ENCODE measurements at places on chromosomes 11 and 22.

DNA sequence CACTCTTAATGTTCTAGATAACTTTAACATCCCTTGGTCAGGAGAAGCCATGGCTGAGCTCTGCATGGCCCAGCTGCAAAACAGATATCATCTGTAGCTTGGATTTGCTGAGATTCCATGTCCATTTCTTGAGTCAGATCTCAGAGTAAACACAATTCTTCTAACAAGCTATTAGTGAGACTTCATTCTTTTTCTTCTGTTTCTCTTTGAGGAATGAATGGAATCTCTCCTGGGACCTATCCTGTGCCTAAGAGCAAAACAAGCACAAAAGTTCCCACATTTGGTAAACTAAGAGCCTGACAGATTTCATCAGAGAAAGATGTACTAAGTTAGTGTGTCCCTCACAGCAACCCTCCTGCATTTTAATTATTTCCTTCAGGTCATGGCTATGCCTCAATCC lies 142.8 kb downstream of the MAML2 start:
- DNase-seq, result peak; percentile 93

DNA sequence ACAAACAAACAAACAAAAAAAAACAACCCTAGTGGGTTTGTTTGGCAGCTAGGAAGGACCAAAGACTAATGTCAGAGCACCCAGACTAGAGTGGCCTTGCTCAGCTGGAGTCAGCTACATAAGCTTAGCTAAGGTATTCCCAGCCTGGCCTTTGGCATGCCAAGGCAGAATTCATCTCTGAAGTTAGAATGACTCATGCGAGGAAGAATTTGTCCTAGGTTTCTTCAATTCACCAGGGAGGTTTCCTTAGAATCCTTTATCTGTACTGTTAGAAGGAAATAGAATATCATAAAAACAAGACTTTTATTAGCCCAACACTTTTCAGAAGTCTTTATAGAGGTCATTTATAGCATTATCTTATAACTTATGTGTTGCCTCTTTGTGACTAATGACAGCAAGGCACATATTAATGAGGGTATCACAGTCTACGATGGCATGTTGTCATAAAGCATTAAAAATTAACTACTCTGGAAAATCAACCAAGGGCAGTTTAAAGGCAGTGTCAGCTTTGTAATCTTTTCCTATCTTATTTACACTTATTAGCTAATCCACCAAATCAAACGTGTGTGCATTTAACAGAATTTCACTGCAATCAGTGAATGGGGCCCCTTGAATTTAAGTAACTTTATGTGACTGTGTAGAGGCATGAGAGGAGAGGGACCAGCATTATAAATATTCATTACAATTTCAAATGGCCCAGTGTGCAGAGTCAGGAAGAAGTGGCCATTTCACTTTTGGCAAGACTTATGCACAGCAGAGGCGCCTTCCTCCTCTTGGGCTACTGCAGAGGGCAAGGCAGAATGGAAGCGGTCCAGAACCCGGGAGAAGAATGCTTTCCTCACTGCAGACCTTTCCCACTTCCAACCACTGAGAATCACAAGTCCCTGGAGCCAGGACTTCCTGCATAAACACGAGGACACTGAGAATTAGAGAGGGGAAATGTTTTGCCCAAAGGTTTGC lies 36.3 kb downstream of the SLC5A1 start:
- peak; percentile 76 for DNase-seq

GRCh38 chr11:36131721-36132397 lies 157.4 kb downstream of the COMMD9 start:
- peak; percentile 51 for DNase-seq

GRCh38 chr11:10575346-10576034 lies 7.0 kb upstream of the LYVE1 start:
- DNase-seq, result no peak

GRCh38 chr22:19569276-19569640 lies 45.0 kb upstream of the CLDN5 start:
- DNase-seq, result no peak

Data from fibroblast of upper back skin (primary cell).